ENCODE measurements at places on chromosomes 2 and 18. TPM values are rescaled to one million over a fixed set of nuclear protein-coding genes. Genes with fewer than 3 reads are reported as not detected.

DNA sequence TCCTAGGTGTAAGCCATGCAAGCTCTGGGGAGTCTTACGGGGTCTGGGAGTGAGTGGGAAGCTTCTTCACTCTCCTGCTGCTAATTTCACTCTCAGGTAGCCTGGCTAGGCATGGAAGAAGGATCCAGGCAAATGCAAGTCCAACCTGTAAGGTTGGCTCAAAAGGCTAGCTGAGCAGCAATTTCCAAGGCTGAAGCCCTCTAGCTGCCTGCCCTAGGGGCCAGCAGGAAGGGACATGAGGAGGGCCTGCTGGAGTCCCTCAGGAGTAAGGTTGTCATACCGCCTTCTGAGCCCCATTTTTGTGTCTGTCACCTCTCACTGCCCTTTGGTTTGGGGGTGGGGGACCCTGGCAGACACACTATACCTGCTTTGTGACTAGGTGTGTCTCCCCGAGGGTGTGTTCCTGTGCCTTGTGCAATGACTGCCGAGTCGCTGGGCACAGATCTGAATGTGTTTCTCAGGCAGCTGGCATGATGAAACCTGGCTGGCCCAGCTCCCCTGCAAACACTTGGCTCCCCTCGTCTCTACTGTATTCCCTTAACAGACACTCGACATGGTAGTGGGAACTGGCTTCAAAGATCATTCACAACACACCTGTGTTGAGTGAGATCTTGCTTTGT is 123.9 kb upstream of the FAM136A start:
- no peak for DNase-seq

NCKAP1 gene
- total RNA-seq: 135 TPM

DTNA gene
- 177 TPM for total RNA-seq

CYBRD1 gene
- 43.6 TPM for total RNA-seq
